ENCODE measurements at places on chromosomes 12 and 14.
A peak's percentile ranks its signal among the peaks of the same experiment; 100 is the strongest.

- DNase-seq: no peak
Measured at GRCh38 chr12:96321941-96322340, 78.3 kb downstream of the CDK17 start.

GRCh38 chr12:25249931-25250738 lies 594 bp downstream of the KRAS start:
- peak; percentile 47 for DNase-seq

DNA sequence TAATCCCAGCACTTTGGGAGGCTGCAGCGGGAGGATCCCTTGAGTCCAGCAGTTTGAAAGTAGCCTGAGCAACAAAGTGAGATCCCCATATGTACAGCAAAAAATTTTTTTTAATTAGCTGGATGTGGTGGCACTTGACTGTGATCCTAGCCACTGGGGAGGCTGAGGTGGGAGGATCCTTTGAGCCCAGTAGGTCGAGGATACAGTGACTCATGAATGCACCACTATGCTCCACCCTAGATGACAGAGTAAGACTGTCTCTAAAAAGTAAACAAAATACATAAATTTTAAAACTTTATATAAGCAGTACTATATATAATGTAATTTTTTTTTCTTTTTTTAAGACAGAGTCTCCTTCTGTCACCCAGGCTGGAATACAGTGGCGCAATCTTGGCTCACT lies 115.4 kb downstream of the ESR2 start:
- DNase-seq: no peak

DNA sequence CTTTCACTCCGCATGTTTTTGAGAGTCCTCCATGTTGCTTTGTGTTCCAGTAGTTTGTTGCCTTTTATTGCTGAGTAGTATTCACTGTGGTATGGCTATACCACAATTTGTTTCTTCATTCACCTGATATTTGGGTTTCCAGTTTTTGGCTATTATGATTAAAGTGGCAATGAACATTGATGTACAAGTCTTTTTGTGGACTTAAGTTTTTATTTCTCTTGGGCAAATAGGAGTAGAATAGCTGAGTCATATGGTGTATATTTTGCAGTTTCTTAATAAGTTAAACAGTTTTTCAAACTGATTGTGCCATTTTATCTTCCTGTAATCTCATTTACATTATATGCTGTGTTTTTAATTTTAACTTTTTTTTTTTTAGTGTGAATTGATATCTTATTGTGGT lies 16.2 kb downstream of the ADIPOR2 start:
- DNase-seq: no peak

GRCh38 chr12:110165540-110166159 lies 41.5 kb downstream of the IFT81 start:
- DNase-seq: no peak

- no peak for DNase-seq
Measured at GRCh38 chr14:28765831-28766468, 637 bp upstream of the FOXG1 start.
